ENCODE measurements at places on chromosomes 2 and 18.

DNA sequence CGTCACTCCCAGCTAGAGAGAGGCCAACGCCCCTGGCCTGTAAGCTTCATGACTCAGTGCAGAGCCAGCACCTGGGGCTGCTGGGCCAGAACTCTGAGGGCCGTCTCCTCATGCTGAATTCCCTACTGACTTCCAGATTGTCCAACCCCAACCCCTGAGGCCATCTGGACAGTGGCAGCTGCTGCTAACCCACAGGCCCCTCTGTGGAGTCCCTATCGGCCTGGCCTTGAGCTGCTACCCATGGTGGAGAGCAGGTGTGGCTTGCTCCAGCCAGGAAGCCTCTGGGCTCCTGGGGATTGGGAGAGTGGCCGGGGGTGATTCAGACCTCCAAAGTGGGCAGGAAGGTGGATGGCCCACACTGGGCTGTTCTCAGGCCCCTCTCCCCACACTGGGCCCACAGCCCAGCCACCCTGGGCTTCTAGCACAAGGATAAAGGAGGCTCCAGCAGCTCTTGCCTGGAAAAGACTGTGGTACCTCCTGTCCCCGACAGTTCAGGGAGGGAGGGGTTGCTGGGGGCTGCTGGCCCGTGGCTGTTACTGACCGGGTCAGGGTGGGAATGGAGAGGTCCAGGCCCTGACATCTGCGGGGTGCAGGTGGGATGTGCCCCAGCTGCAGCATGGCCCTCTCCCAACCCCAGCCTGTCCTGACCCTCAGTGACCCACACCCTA, 8.2 kb downstream of the TEKT4 start:
- no peak for DNase-seq

DNA sequence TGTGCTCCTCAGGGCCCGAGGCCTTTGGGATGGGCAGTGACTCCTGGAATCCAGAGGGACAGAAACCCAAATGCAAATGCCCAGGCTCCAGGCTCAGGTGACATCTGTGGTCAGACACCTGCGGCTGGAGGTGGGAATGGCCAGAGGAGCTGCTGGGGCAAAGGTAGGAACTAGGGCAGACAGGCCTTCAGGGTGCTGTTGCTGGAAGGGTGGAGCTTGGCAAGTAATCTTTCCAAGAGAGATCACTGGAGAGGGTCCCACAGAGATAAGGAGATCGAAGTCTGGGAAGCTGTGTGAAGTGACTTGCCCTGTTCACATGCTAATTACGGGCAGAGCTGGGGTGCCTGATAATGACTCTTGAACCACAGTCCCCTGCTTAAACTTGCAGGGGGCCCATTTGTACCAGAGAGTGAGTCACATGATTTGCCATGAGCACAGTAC, 82.4 kb downstream of the ACAA2 start:
- peak; percentile 74 for DNase-seq

GRCh38 chr2:108936866-108937265, 52.2 kb downstream of the EDAR start:
- DNase-seq, result no peak

DNA sequence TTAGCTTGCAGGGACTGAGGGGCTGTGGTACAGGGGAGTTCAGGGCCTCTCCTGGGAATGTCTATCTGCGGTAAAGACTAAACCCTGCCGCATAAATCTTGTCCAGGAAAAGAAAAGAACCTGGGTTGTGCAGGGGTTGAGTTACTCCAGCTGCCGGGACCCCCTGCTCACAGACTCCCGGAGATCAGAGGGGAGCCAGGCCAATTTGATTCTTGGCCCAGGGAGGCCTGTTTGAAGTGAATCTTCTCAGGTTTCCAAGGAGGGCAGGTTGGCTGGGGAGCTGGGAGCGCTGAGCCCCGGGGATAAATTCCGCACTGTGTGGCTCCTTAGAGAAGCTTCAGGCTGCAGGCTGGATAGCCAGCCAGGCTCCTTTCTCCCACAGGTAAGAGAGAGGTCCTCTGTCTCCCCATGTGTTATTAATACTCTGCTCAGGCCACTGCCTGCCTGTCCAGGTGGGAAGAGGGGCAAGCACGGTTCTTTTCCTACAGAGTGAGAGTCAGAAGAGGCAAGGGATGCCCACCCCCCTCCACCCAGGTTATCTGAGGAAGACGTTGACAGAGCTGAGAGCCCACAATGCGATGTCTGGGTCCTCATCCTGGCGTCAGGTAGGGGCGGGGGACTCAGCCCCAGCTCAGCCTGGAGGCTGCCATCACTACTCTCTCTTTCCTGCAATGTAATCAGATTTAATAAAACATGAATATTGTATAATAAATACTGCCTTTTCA, 82.7 kb downstream of the LONRF2 start:
- peak; percentile 62 for DNase-seq

DNA sequence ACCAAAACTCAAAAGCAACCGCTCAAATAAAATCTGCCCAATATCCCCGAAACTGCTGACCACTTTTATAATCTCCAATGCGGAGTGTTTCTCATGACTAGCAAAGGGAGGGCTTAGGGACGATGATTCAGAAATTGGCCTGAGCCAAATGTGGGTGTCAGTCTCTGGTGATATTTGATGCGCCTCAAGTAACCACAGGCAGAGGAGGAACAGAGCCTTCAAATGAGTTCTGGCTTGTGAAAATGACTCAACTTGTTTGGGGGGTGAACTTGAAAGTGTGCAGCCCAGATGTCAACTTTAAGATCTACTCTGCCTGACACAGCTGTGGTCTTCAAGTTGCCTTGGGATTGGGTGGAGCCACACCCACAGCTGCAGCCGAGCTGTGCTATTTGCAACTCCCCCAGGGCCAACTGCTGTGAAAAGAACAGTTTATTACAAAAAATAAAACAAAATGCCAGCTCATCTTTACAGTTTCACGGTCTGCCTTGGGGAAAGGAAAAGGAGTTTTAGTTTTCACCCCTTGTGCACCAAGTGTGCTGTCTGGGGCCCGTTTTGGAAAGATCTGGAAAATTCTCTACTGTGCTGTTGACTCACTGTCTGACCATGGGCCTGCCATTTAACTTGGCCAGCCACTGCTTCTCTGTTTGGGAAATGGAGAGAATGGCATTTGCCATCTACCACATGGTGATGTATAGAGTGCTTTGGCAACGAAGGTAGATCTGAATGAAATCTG, 222.1 kb downstream of the MTX2 start:
- DNase-seq, result peak; percentile 56

DNA sequence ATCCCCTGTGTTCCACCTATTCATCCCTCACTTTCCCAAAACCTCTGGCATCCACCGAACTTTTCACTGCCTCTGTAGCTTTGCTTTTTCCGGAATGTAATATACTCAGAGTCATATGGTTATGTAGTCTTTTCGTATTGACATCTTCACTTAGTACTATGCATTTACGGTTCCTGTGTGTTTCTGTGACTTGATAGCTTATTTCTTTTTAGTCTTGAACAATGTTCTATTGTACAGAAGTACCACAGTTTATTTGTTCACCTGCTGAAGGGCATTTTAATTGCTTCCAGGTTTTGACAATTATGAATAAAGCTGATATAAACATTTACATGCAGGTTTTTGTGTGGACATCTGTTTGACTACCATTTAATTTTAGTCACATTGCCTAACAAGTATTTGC, 154.7 kb upstream of the DOK6 start:
- no peak for DNase-seq

DNA sequence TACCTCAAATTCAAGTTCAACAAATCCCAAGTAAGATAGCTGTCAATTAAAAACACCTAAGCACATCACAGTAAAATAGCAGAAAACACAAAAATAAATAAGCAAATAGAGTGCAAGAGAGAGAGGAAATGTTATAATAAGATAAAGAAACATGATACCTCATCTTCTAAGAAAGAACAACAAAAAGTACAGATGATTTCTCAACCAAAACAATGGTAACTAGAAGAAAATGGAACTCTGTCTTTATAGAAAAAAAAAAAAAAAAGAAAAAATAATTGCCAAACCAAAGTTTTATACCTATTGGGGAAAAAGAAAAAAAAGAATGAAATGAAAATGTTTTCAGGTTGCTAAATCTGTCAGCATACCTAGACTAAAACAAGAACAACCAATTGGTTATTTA, 1253.5 kb upstream of the CDH2 start:
- no peak for DNase-seq

DNA sequence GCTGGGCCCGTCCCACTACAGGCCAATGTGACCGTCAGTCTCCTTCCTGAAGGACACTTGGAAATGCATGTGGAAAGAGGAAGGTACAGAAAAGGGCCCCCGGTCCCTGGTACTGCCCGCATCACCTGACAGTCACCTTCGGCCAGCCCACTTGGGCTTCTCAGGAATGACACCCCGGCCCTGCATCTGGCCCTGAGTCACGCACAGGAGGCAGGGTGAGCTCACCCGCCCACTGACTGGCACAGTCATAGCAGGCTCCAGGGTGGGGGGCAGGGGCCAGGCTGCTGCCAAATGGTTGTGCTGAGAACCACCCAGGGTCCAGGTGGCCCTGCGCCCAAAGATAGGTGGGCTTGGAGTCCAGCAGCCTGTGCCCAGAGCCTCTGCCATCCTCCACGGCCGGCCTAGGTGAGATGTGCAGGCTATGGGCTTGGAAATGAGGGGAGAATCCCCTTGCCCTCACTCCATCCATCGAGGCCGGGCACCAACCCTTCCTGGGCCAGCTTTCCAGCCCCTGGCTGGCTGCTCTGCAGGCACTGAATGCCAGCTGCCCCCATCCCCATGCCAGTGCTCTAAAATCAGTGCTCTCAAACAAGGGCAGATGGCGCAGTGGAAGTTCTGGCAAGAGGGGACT, 14.1 kb downstream of the EMX1 start:
- no peak for DNase-seq

GRCh38 chr2:131658769-131659131, 131.1 kb downstream of the CCDC74A start:
- DNase-seq, result no peak

GRCh38 chr2:200158647-200159356, 147.7 kb upstream of the SPATS2L start:
- peak; percentile 75 for DNase-seq

GRCh38 chr2:86372133-86372532, 34.7 kb upstream of the REEP1 start:
- DNase-seq, result no peak

DNA sequence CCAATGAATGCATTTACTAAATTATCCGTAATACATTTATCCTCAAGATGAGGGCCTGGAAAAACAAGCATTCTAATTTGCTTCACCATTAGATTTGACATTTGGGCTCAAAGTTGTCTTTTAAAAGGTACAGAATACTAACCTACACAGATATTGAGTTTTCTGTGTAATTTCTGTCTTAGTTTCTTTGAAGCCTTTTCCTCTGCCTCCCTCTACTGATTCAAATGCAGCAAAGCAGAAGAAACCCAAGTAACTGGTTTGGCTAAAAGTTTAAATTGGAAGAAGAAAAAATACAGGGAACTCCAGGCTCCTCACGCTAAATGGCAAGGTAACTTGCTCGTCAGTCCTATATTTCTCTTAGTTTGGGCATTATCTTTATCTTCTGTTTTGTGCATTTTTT, 53.3 kb upstream of the SLC5A7 start:
- no peak for DNase-seq

GRCh38 chr2:61017556-61018317, at the start of the genes PEX13 and PUS10:
TSS of gene PEX13 (plus strand) at chr2:61017720. CDS start at chr2:61017760, 40 bp downstream.
TSS of gene PUS10 (minus strand) at chr2:61018255. CDS start at chr2:61011890, 6,365 bp downstream.
- DNase-seq, result peak; percentile 89

DNA sequence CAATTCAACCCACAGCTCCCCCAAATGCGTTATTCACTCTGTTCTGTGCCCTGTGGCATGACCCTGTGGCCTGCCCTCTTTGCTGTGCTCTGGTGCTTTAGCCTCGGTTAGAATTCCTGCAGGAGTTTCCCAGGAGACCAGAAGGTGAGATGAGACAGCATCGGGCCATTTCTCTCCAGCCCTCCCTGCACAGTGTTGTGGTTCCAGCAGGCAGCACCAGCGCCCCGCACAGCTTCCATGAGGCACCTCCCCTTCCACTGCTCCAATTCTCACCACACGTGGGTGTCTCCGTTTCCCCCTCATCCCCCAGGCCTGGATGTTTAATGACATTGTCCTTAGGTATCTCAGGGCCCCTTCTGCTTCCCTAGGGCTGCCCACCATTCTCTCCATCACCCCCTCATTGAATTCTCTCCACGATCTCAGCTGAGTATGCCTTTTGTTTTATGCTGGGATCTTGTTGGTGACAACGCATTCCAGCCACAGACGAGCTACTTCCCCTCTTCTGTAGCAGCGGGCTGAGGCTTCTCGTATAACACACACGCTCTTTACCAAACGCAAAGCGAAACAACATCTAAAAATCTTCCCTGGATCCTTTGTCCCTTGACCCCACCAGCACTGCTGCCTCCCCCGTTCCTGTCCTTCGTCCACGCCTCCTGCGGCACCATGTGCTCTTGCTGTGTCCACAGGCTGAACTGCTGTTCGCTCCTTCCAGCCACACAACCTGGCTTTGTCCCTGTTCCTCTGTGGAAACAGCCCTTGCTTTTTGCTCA, 35.1 kb downstream of the ACKR3 start:
- no peak for DNase-seq

GRCh38 chr2:28695245-28695647, 56.4 kb upstream of the PPP1CB start:
- peak; percentile 68 for DNase-seq

DNA sequence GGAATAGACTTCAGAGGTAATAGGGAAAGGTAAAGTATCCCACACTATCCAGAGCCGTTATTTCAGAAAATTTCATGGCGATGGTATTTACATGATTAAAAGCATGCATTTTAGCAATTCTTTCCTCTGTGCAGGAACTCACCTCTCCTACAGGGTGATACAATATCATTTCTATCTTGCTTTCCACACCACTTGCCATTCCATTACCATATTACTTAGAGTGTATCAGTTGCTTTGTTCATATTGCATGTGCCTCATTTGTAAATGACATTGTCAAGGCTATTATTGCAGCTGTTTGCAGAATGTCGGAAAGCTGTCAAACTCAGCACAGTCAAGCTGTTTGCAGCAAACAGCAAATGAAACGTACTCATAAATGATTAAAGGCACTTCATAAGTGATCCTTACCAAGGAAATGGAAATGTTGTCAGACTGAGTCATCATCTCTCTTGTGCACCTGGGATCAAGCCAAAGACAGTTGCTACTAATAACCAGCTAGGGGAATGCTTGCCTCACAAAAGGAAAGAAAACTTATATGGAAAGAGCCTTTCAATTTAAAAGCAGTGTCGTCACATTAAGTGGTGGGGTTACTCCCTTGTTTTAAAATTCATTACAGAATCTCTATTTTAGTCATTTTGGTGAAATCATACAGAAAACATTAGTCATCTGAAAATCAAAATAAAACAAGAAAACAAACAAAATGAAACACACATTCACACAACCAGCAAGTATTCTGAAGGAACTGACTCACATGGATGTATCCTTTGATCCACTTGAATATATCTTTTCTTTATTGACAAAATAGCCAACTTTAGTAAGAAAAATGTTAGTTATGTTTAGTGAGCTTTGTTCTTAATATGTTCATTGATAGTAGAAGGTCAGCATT, 1064.1 kb upstream of the CNTNAP5 start:
- DNase-seq, result no peak

GRCh38 chr18:70288171-70288850, 534 bp upstream of the SOCS6 start:
- DNase-seq, result peak; percentile 75

- no peak for DNase-seq
These were observed 270.2 kb upstream of the SYT4 start for GRCh38 chr18:43547456-43547855.

- DNase-seq, result no peak
These were observed 50.8 kb downstream of the GRB14 start for GRCh38 chr2:164570475-164570874.
